ENCODE measurements at places on chromosomes 11 and 22.

- no peak for DNase-seq
Measured at GRCh38 chr11:102551169-102551781, 20.7 kb upstream of the MMP7 start.

DNA sequence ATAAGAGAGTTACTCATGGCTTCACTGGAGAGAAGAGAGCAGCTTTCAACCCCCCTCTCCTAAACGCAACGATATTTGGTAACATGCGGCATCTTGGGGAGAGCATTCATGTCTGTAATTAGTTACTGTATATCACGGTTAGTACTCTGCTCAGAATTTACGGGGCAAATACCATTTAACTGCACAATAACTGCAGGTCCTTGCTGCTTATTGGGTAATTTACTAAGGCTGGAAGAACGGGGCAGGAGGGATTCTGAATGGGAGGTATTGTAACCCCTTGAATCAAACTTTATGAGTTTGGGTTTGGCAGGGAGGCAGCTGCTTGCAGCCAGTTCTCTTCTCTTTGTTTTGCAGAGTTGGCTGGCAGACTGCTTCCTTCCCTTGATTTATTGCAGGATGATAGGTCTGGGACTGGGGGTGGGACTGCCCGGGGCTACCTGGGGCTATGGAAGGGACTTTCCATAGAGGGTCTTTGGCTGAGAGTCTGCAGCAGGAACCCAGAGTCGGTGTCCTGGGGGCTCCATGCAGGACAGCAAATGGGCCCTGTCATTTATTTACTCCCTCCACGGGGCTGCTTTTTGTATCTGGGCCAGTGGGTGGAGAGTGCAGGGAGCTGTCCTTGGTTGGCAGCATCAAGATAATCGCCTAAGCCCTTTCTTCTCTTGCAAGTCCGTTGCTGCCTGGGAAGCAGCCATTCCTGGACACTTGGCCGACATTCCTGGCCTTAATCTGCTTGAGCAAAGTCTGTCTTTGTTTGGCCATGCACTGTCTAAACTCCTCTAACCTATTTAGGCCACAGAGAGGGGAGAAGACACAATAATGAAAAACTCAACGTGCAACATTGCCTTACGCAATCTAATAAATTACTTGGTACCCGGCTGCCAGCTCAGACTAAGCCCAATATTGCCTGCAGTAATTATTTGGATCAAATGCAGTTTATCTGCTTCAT lies 188.9 kb downstream of the ST3GAL4 start:
- DNase-seq, result peak; percentile 33

DNA sequence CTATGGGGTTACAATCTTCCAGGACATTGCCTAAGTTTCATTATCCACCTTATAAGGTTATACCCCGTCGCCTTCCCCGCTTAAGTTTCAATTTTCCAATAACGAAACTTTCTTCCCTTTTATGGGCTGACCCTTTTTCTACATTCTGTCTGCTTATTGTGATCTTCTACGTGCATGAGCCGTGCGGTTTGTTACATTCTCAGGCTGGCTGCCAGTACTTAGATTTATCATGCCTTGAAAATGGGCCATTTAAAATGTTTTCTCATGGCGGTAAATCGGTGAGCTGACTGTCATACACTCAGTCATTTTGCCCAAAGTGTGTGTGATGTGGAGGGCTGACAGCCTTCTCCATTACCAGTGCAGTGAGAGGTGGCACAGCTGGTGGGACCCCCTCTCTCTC lies 23.3 kb downstream of the DGCR6L start:
- DNase-seq, result no peak

- DNase-seq, result no peak
Measured at GRCh38 chr11:132095230-132096131, 725.1 kb downstream of the NTM start.

DNA sequence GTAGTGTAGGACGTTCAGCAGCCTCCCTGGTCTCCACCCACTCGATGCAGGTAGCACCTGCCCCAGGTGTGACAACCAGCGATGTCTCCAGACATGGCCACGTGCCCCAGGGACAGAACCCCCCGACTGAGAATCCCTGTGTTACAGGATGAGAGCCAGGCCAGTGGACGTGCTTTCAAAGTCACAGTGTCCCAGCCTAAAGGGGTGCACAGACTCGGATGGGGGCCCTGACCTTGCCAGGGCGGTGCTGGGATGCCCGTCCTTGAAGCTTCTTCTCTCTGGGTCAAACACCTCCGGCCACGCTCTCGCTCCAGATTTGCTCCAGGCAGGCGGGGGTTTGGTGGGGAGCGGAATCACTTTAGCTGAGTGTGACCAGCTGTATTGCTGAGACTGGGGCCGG lies 23.3 kb upstream of the GAL start:
- DNase-seq, result no peak

- DNase-seq, result peak; percentile 11
Measured at GRCh38 chr11:87290304-87290922, 252.7 kb downstream of the TMEM135 start.

DNA sequence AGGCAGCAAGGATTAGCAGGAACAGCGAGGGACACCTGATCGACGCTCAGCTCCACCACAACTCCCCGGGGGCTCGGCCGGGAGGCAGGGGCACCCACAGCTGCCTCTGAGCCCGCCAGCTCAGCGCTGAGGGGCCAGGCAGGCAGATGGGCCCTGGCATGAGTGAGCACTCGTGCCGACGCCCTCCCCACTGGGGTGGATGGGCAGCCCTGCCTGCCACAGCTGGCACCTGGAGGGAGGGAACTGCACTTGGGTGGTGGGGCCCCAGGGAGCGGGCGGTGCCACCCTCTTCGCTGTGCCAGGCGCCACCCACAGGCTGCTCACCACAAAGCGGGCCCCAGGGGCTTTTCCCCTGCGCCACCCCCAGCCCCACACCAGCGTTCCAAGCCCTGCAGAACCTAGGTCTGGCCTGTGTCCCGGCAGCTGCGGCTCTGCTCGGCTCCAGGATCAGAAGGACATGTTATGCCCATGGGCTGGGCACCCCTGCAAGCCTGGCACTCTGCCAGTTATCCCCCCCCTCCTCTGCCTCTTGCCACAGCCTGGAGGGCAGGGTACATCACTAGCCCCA lies 28.8 kb downstream of the WNT7B start:
- no peak for DNase-seq

GRCh38 chr11:76783294-76783895 lies at the start of gene TSKU:
TSS of gene TSKU (plus strand) at chr11:76783356. CDS start at chr11:76795617, 12,261 bp downstream.
- no peak for DNase-seq

DNA sequence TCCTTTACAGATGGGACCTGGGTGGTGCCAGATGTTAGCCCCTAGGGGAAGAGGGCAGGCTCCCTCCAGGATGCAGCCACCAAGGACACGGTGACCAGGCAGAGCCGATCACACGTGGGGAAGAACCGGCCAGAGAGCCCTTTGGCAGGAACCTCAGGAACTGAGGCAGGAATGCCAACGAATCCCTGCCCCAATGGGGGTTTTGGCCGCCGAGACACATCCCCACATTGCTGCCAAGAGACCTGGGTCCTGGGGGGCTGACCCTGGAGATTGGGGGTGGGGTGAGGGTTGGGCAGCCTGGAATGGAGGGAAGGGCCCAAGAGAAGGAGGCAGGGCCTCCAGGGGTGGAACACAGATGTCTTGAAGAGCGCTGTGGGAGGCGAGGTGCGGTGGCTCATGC lies 28.7 kb upstream of the LMO1 start:
- DNase-seq, result no peak

- no peak for DNase-seq
Measured at GRCh38 chr11:67644042-67644441, 4.5 kb upstream of the TBX10 start.

GRCh38 chr22:18145676-18146388 lies 4.1 kb upstream of the USP18 start:
- DNase-seq, result no peak

DNA sequence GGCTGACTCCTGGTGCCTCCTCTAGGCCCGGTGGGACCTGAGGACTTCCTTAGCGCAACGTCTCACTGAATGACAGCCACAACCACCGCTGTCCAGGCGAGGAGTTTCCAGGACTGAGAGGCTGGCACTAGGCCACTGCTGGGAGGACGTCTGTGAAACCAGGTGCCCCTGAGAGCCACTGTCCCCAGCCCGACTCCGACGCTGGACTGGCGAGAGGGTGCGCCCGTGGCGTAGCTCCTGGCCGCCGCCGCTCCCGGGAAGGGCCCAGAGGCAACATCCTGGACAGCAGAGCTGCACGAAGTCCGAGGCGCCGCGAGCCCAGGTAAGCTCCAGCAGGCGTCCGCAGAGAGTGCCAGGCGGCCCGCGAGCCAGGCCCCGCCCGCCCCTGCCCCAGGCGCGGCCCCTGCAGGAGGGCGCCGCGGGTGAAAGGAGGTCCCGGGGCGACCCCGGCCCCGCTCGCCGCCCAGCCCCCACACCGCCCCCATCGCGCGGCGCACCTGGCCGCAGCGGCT lies 525 bp downstream of the DGCR2 start:
- DNase-seq, result peak; percentile 20

DNA sequence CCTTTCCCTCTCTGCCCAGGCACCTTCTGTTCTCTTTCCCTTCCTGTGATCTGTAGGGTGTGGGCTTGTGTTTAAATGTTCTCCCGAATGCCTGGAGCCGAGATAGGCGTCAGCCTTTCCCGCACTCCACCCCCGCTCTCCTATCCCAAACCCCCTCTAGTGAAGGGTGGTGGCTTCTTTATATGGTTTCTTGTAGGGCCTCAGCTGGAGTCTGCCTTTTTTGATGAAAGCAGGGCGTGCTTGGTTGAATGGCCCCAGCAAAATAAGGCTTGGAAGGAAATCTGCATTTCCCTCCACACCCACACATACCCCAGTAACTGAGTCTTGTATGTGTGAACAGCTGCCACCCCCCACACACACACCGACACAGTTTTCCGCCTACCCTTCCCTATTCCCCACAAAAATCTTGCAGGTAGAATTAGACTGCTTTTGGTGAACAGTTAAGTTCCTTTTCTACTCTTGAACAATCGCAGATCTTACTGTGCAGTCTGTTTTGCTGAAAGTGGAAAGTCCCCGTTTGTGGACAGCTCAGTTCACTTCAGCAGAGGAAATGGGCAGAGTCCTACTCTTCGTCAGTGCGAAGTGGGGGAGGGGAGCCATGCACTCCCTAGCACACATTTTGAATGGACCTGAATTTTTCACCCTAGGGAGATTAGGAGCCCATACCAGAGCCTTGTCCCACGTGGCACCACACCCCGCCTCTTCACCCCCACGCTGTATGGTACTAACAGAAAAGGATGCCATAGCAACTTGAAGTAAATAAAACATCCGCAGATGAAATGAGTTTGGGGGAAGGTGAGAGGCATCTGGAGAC lies 25.5 kb upstream of the GRK2 start:
- DNase-seq, result peak; percentile 59

DNA sequence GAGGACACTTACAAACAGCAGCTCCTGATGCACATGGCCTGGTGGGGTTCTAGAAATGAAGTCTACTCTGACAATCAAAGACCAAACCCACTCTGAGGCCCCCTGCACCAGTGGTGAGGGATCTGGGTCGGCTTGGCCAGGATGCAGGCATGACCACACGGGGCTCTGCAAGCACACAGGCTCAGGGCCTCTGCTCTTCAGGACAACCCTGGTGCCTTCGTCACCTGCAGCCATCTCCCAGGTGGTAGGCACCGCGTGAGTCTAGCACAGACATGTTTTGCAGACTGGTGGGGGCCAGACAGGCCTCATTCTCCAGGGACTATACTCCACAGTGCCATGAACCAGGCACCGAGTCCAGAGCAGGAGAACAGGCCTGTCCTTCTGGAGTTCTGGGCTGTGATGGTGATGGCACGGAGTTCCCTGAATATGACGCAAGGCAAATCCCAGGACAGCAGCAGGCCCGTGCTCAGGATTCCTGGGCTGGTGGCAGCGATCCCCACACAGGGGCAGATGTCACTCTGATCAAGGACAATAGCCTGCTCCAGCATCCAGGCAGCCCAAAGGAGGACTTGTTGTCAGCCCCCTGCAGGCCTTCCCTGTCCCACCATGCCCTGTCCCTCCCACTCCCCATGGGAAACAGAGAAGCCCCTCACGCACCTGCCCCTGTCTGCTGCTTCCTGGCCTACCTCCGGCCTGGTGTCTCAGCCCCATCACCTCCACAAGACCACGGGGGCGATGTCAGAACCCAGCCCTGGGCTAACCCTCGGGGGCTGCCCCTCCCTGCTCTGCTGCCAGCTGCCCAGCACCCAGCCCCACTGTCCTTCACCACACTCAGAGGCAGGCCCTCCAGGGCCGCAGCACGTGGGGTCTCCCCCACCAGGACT lies 36.1 kb downstream of the GNB1L start:
- no peak for DNase-seq

GRCh38 chr22:41315586-41315985 lies 14.3 kb downstream of the ZC3H7B start:
- DNase-seq, result no peak

DNA sequence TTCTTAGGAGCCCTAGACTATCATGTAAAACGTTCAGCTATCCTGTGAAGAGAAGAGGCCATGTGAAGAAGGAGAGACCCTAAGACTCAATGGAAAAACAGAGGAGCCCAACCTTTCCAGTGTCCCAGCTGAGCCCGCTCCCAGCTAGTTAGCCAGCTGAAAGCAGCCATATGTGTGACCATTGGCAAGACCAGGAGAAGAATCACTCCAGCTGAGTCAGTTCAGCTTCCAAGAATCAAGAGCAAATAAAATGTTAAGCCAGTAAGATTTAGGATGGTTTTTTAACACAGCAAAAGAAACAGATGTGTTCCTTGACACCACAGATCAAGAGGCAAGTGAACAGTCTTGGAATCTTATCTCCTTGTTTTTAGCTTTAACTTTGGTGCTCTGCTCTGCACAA lies 108.0 kb downstream of the CCDC81 start:
- DNase-seq, result no peak

DNA sequence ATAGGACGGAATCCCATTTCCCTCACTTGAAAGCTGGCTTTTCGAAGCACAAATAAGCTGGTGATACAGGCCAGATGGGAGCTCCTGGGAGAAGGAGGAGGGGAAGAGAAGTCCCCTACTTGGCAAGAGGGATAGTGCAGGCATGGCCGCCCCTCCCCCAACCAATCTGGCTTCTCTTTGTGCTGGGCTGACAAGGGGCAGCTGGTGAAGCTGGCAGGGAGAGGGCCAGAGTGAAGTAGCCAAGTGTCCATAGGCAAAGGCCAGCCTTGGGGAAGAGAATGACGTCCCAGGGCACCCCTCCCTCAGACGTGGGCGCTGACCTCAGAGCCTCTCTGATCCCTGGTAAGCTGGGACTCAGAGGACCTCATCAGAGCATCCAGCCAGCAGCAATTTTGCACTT lies 78.7 kb upstream of the GRAMD1B start:
- DNase-seq, result no peak

GRCh38 chr22:31537019-31537535 lies 40.7 kb downstream of the SFI1 start:
- DNase-seq, result no peak

- DNase-seq, result no peak
Measured at GRCh38 chr11:111957663-111958444, 20.7 kb downstream of the DIXDC1 start.

- DNase-seq, result no peak
Measured at GRCh38 chr22:25795478-25795877, 53.5 kb downstream of the MYO18B start.

- DNase-seq, result peak; percentile 52
Measured at GRCh38 chr11:43735961-43736360, 55.4 kb downstream of the HSD17B12 start.

DNA sequence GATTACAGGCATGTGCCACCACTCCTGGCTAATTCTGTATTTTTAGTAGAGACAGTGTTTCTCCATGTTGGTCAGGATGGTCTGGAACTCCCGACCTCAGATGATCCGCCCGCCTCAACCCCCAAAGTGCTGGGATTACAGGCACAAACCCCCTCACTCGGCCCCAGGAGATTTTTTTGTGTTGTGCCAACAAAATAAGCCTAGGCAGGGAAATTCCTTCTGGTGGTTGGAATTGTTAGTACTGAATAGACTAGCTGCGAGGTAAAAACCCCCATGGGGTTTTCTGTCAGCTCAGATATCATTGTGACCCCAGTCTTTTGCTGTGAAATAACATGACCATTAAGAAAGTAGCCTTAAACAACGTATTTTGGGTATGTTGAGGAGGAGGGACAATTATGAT lies 144.9 kb downstream of the BCR start:
- DNase-seq, result no peak
